ENCODE measurements at places on chromosomes 2 and 18.

DNA sequence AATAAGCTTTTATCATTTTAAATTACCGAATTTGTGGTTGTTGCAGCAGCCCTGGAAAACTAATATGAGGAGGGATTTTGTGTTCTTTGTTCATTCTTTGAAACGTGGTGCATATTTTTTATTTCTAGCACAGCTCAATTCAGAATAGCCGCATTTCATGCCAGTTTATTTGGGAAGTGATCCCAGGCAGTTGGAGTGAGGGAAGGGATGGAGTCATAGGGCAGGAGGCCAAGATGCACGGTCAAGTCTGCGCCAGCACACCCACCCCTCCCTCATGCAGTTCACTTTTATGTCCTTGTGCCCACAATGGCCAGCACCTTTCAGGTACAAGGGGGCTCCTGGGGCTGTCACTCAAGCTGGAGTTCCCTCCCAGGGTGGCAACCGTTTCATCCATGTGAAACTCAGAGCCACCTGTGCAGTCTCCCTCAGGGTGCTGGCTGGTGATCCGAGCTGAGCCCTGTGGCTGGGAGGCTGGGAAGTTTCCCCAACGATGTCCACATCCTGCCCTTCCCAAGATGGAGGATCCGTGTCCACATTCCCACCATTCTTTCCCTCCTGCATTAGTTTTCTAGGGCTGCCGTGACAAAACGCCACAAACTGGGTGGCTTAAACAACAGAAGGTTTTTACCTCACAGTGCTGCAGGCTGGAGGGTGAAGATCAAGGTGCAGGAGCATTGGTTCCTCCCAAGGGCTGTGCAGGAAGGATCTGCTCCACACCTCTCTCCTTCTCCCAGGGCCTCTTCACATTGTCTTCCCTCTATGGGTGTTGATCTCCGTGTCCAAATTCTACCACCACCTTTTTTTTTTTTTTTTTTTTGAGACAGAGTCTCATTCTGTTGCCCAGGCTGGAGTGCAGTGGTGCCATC lies 68.5 kb upstream of the ITGA6 start:
- DNase-seq, result no peak

DNA sequence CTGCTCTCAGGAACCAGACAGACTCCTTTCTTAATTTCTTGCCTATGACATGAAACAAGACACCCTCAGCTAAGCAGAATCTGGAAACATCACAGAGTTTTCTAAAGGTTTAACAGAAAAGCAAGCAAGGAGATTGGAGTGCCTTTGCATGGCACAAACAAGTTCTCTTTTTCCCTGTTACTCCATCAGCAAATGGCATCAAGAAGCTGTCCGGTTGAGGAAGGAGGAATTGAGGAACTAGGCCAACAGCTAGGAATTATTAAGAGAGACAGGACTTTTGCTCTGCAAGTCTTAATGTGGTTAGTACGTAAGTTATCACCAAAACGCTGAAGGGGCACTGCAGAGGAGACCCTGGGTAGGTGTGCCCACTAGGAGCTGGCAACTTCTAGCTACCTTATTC lies 53.2 kb downstream of the NEB start:
- no peak for DNase-seq

DNA sequence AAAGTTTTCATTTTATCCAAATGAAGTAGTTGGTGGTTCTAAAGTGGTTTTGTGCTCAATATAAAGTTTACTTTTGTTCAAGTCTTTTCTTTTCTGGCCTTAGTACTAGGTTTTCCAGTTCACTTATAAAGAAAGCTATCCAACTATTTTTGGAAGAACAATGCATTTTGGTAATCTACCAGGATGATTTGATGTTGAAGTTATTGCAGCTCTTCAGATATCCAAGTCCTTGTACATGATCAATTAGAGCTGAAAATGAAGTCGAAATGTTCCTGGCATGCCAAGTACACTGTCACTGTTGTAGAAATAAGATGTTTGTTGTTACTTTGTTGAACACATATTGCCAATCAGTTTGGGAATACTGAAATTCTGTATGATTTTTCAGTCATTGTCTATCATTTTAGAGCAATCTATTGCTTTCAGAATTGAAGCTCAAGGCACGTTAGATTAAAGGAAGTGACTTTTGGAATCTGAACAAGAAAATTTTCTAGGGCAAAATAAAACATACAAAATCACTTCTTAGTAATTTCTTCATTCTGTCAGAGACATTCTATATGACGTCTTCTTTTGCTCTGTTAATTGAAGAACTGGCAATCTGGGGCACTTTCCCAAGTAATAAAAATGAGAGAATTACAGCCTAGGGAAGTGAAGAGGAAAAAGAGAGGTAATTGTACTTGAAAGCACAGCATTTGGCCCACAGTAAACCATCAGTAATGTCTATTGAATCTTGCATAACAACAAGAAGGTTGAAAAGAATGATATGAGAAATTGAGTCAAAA lies 232.3 kb downstream of the MREG start:
- no peak for DNase-seq

DNA sequence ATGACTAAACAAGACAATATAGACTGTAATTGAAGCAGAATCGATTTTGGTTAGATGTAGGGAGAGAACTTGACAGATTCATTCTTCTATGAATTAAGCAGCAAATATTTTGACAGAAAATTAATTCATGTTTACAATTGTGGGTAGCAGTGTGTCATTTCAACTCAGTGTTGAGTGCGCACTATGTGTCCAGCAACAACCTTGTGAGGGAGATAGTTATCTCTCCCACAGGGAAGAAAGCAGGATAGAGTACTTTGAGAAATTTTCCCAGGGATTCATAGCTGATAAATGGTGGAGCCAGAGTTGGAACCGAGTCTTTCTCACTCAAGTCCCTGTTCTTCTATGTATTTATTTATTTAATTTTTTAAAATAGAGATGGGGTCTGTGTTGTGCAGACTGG lies 5.2 kb downstream of the MRPL33 start:
- no peak for DNase-seq

- no peak for DNase-seq
Observed at GRCh38 chr2:69253611-69254301, 133.3 kb downstream of the GFPT1 start.

DNA sequence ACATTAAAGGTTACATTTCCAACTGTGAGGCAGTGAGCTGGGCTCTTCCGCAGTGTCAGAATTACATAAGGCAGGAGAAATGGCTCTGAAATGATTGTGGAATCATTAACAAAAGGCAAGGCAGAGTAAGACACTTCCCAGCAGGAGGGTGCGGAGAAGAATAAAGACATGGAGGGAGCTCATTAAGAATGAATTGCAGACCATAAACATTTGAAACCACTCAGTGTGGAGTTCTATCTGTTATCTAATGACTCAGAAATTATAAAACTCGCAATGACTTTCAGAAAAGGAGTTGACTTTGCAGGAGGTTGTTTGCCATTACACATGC lies 77.0 kb downstream of the SMIM21 start:
- DNase-seq, result no peak

DNA sequence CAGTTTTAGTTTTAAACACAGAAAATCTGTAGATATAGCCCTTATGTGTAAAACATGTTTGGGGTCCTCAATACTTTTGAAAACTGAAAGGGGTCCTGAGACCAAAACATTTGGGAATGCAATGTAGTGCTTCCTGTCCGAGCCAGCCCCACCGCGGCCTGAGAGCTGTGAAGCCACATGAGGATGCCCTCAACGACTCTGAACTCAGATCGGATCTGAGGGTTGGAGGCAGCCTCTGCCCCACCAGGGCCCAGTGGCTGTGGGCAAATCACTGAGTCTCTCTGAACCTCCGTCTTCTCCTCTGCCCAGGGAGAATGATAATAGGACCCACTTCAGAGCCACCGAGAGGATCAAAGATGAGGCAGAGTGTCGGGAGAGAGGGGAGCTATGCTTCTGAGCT lies 33.4 kb upstream of the HPCAL1 start:
- DNase-seq, result no peak

- DNase-seq, result no peak
Observed at GRCh38 chr2:96788442-96789244, 27.4 kb upstream of the CNNM3 start.

- no peak for DNase-seq
Observed at GRCh38 chr2:192122946-192123345, 71.8 kb downstream of the TMEFF2 start.

DNA sequence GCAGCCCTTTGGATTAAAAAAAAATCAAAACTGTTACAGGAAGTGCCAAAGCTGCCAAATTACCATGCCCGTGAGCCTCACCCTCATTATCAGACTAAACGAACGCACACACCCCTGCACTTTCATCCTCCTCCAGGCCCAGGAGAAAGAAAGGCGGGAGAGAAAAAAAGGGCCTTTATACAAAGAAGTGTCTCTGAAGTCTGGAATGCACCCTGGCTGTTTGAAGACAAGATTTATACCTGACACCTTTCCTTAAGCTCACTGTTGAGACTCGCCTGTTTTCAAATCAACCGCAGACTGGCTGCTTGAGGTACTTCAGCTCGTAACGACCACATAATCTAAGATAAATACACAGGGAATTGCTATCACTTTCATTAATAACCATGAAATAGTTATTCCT lies 31.0 kb downstream of the EDAR start:
- no peak for DNase-seq

DNA sequence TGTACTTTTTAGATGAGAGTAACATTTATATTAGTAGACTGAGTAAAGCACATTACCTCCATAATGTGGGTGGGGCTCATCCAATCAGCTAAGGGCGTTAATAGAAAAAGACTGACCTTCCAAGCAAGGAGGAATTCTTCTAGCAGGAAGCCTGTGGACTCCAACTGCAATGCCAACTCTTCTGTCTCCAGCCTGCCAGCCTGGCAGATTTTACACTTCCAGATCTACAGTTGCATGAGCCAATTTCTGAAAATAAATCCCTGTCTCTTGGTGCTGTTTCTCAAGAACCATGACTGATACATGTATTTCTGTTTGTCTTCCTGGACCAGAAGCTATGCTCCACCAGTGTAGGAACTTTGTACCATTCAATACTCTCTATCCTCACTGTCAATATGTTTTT lies 69.0 kb upstream of the LMAN1 start:
- DNase-seq, result no peak

- DNase-seq, result no peak
Observed at GRCh38 chr18:79511271-79511670, 115.5 kb downstream of the NFATC1 start.

DNA sequence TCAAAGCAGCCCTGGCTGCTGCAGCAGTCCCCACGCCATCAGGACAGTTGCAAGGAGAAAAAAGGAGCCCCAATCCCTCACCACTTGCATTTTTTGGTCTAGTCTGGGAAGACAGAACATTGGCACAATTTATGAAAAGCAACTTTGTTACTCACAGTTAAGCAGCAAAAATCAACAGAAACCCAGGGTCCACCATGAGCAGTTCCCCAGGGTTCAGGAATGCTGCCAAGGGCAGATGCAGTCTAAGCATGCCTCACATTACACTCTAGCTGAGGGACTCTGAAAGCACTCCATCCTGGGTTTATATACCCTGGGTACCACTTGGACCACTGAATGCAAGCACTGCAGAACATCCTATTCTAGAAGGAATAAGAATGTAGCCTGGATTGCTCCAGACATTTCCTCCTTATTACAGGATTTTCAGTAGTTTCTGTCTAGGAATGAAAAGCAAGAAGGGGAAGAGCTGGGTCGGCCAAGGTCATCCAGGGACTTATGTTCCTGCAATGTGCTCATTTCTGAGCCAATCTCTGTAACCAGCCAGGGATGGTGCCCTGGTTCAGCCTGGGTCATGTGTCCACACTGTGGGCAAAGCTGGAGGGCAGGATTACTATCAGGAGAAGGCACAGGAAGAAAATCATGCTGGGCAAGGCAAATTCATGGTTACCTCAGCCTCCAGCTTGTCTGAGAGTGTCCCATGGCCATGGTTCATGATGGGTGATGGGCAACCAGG lies 19.5 kb upstream of the TMEM163 start:
- DNase-seq, result no peak

DNA sequence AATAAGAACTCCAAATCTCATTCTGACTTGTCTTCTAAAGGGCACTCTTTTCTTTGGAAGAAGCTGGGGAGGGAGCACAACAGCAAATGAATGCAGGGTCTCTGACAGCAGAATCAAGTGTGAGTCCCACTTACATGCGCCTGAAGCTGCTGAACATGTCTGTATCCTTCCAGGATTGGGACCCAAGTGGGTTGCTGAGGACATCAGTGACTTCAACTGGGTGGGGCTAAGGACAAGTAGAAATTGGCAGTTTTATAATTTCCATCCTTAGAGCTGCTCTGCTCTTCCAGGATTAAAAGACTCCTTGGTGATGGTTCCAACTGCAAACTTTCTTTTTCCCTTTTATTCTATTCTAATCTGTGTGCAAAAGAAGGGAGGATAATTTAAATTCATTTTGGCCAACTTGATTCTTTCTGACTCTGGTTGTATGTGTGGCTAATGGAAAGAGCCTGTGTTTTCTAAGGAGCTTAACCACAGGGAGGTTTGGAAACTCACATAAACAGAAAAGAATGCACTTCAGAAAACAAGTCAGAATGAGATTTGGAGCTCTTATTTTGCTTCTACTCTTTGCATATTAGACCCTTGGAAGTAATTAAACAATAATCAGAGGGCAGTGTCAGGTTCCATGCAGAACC lies 20.6 kb downstream of the ANTXR1 start:
- no peak for DNase-seq

DNA sequence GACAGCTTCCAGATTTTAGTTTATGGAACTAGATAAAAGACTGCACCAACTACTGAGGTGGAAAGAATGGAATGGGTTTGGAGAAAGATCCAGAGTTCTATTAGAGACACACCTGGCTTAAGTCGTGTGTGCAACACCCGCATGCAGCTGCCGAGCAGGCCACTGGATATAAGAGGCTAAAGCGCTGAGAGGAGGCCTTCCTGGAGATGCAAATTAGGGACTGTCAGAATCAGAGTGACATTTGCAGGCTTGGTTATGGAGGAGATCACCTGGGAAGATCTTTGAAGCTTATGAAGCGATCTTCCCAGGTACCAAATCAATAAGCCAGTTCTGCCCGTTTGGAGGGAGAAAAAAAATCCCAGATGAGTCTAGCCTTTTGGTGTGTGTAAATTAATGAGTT lies 30.4 kb upstream of the KLHL29 start:
- no peak for DNase-seq

DNA sequence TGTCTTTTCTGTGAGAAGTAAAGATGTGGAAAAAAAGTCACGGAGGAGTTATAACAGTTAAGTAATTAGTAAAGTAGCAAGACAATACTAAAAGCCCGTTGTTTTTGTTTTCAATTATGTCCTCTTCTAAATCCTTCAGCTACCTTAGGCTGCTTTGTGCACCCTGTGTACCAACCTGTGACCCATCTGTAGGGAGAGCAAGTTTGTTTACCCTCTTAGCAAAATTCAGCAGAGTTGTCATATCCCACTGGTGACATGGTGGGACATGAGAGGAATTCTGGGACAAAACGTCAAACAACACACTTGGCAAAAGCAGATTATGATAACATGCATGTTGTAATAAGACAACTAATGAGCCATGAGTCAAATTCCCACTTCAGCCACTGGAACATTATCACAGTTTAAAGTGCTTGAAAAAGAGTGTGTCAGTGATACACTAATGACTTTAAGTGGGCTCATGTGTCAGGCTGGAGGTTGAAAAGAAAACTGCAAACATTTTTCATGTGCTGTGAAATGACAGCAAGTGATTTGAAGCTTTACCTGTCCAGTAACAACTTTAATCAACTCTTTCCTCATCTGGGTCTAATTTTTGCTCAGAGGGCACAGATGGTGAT lies 392.8 kb upstream of the ACVR2A start:
- no peak for DNase-seq
